ENCODE measurements at places on chromosomes 16 and 17.

DNA sequence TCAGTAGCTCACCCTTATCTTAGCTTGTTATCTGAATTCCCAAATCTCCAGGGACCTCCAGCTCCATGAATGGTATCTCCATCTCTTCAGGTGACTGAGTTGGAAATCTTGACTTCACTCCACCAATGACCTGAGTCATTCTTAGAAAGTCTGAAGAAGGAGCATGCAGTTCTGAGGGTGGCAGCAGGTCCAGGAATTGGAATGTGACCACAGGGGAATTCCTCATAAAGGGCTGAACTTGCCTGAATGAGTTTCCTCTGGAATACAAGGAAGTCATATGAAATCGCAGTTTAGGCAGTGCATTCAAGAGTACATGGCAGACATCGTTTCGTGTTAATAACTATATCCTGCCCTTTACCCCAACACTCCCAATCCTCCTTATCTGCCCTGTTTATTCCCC, 12.5 kb upstream of the PYY start:
- no peak for DNase-seq

- DNase-seq: no peak
Observed at GRCh38 chr17:73323409-73324159, 11.8 kb upstream of the CDC42EP4 start.

- no peak for DNase-seq
Observed at GRCh38 chr17:8856869-8857575, 10.5 kb downstream of the PIK3R6 start.

DNA sequence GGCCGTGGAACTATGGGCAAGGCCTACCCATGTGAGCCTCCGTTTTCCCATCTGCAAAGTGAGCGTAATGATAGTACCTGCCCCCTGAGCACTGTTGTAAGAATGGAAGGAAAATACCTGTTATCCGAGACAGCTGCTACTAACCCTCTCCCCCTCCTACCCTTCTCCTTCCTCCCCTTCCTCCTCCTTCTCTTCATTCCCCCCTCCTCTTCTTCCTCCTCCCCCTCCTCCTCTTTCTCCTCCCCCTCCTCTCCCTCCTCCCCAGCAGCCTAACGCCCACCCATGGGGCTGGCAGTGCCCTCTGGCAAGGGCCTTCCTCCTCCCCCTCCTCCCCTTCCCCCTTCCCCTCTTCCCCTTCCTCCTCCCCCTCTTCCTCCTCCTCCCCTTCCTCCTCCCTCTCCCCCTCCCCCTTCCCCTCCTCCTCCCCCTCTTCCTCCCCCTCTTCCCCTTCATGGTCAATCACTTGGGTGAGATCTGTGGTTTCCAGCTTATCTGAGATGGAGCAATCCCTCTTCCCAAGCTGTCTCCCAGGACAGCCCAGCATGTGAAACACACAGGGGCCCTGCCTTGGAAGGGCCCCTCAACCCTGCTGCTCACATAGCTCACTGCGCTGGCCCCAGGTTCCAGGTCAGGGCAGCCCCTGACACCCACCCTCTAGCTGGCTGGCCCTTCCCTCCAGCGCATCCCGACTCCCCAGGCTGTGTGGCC, 6.4 kb downstream of the ZFPM1 start:
- no peak for DNase-seq

DNA sequence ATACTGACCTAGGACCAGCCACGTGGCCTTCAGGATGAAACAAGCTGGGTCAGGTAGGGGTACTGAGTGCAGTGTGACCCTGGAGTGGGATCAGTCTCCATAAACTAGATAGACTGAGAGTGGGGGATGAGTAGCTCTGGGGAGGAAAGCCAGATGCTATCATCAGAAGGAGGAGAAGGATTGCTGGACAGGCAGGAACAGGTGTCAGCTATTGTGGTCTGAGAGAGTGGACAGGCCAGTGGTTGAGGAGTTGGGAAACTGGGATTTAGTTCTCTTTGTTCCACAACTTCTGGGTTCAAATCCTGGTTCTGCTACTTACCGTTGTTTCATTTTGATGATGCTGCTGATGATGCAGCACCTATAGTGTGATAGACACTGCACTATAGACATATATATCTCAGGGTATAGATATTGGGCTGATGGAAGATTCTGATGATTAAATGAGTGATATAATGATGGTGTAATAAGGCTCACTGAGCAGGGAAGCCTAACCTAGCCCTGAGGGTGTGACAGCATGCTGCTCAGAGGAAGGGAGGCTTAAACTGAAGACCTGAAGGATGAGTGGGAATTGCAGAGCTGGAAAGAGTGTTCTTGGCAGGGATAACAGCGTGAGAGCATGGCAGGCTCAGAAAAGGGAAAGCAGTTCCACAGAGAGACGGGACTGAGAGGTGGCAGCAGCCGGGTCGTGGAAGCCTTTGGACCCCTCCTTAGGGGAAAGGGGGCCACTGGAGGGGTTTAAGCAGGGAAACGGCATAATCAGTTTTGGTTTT, 66.0 kb downstream of the SNX20 start:
- no peak for DNase-seq

DNA sequence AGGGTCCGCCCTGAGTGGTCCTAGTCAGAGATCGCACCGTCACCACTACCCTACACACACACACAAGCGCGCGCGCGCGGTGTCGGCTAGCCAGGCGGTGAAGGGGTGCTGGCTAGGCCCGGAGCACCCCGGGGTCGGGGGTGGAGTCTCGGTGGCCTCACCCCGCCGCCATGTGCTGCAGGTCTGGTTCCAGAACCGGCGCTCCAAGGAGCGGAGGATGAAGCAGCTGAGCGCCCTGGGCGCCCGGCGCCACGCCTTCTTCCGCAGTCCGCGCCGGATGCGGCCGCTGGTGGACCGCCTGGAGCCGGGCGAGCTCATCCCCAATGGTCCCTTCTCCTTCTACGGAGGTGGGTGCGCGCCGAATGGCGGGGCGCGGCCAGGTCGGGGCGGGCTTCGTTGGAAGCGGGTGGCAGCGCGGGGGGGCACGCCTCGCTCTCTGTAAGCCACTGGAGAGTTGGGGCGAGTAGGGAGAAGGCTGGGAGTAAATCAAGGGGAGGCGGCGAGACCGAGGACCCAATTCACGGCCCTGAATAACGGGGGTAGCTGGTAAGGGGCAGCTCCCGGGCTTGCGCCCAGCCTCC, 4.8 kb downstream of the LHX1 start:
- DNase-seq: no peak

DNA sequence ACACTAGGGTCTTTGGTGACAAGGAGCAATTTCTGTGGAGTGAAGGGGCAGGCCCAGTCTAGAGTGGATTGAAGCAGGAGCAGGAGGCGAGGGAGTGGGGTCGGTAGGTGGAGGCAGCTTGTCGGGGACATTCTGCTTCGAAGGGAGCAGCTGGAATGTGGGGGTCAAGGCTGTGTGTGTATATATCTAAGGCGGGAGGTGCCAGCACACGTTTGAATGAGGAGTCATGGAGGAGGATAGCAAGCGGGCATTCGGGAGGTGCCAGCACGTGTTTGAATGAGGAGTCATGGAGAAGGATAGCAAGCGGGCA, 17.7 kb downstream of the NT5M start:
- no peak for DNase-seq

DNA sequence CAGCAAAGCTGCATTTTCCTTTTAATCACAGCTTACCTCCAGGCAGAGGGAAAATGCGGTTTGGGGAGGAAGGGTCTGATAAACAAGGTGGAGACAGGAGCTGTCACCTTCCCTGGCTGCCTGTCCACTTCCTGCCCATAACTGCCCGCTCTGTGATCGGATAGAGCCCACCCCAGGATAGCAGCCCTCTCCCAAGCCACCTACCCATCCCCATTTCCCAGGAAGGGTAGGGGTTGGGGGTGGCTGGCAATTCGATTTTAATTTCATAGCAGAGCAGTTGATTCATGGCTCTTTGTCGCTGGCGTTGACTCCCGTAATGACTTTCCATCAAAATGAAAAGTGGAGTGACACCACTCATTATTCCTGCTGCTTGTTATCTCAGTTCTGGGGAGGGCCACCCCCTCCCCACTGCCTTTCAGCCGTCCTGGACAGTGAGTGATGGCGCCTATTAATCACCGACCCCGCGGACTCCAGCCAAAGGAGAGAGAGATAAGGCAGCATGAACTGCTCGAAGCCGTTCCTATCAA, 11.2 kb downstream of the CDK5RAP3 start:
- DNase-seq: no peak

GRCh38 chr16:23395732-23396131, 57.3 kb downstream of the COG7 start:
- DNase-seq: no peak

DNA sequence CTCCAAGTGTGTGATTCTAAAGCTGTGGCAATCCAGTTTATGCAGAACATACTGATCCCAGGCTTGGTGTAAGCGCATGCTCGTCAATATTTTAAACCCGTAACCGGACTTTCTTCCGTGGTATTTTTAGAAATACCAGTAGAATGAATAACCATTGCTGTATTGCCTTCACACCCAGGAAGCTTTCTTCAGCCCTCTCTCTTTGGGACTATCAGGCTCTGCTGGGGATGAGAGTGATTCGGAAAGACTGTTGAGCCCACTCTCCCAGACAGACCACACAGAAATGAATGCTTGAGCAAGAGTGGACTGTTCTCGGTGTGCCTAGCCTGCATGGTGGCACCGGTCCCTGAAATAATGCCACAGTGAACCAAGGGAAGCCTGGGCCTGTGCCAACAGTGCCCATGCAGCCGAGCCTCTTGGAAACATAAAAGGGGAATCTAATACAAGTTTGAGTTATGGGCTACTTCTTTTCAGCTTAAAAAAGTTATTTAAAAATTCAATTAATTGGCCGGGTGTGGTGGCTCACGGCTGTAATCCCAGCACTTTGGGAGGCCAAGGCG, 89.9 kb upstream of the ELAC2 start:
- no peak for DNase-seq

DNA sequence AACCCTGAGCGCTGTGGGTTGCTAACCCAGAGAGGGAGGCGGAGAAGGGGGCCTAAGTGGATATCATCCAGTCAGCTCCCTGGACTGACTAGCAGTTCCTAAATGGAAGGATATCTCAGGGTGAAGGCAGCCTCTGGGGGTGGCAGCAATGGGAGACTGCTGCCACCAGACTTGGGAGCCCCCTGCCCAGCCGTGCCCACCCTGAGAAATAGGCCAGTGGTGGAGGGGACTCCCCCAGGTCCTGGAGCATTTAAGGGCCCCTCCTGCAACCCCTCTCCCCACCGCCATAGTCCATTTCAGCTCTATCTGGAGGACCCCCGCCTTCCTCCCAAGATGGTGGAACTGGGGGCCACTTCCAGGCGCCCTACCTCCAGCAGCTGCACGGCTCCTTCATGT, 8.4 kb downstream of the TSPOAP1 start:
- no peak for DNase-seq

- DNase-seq: no peak
Observed at GRCh38 chr17:13952009-13952750, 117.1 kb upstream of the COX10 start.
